ENCODE measurements at places on chromosomes 12 and 14.

DNA sequence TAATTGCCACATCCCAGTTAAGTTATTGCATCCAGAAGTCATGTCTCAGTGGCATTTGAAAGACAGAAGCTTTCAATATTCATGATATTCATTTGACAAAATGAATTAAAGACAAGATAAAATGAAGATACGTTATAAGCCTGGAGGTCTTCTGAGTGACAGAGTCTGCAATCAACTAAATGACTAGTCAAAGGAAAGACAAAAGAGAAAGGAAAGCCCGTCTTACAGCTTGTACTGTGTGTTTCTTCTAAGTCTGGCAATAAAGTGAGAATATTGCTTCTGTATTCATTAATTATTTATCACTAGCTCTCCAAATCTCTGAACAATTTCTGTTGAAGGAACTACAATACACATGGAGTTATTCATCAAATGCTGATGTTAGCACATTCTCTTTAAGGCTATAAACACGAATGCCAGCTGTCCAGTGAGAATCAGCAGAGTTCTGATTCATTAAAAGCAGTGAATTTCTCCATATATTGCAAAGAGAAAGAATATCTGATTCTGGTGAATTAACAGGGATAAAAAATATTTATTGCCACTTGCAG is 70.7 kb downstream of the ATXN7L3B start:
- DNase-seq = no peak

DNA sequence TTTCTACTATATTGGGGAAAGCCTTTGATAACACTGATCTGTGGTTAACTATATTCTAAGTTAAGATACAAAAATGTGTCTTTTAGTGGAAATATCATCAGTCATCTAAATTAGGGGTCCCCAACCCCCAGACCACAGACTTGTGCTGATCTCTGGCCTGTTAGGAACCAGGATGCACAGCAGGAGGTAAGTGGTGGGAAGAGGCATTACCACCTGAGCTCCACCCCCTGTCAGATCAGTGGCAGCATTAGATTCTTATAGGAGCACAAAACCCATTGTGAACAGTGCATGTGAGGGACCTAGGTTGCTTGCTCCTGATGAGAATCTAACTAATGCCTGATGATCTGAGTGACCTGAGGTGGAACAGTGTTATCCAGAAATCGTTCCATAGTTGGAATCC is 28.3 kb upstream of the LIN7A start:
- no peak for DNase-seq

DNA sequence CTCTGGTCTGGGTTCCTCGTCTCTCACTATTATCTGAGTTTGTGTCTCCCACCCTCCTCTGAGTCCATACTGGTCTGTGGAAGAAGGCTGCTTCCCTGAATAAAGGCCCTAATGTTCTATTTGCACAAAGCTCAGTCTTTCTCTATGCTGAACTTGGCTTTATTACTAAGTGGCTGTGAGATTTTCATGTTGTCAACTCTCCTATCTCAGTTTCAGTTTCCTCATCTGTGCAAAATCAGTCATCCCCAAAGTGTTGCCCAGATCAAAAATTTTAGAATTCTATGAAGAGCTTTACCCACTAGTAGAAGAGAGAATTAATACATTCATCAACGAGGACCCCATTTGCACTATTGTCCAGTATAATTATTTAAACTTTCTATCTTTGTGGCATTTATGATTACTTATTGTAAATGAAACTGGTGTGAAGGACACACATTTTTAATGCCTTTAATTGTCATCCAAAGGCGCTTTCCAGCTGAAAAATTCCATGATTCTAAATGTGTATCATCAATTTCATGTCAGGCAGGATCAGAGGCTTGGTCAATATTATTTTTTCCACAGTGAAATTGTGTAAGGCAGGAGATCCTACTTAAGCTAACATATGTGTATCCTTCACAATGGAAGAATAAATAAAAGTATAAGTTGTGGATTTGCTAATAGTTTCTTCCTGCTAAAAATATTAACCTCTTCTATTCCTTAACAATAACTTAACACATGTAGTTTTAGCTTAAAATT is 79.1 kb upstream of the EEA1 start:
- no peak for DNase-seq

DNA sequence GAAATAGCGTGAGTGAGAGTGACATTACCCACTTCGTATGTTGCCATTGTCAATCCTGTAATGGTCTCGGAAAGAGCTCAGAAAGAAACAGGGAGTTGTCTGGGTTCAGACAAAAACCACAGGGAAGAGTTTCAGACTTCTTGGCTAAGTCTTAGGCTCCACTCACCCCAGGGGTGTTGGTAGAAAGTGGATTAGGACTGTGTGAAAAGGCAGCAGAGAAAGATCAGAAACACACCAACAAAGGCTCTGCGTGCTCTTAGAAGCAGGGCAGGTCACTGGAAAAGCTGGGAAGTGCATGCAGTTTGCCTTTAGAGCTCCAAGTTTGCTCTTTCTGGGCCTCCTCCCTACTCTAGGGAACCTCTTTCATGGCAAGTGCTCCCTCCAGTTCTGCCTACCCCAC is 106.1 kb upstream of the PLXNC1 start:
- no peak for DNase-seq

GRCh38 chr14:52026017-52026660 is 36.8 kb downstream of the RTRAF start:
- no peak for DNase-seq

- no peak for DNase-seq
These were observed 40.6 kb upstream of the TAS2R42 start for GRCh38 chr12:11227373-11227772.

- no peak for DNase-seq
These were observed 39.9 kb downstream of the DNAI7 start for GRCh38 chr12:25155022-25155576.

- DNase-seq = no peak
These were observed 125.0 kb upstream of the CCND2 start for GRCh38 chr12:4148418-4149056.

DNA sequence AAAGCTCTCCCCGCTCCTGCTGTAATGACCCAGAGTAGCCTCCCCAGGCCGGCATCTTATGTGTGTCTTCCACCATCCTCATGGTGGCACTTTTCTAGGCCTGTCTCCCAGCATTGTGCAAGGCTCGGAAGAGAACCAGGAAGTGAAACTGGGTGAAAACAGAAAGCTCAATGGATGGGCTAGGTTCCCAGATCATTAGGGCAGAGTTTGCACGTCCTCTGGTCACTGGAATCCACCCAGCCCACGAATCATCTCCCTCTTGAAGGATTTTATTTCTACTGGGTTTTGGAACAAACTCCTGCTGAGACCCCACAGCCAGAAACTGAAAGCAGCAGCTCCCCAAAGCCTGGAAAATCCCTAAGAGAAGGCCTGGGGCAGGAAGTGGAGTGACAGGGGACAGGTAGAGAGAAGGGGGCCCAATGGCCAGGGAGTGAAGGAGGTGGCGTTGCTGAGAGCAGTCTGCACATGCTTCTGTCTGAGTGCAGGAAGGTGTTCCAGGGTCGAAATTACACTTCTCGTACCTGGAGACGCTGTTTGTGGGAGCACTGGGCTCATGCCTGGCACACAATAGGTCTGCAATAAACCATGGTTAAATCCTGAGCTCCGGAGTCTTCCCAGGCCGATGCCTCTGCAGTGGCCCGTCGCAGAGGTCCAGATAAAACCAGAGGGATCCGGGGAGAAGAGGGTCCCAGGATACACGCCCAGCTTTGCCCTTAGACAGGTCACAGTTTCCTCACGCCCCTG is 15.6 kb downstream of the ACVRL1 start:
- DNase-seq = no peak

DNA sequence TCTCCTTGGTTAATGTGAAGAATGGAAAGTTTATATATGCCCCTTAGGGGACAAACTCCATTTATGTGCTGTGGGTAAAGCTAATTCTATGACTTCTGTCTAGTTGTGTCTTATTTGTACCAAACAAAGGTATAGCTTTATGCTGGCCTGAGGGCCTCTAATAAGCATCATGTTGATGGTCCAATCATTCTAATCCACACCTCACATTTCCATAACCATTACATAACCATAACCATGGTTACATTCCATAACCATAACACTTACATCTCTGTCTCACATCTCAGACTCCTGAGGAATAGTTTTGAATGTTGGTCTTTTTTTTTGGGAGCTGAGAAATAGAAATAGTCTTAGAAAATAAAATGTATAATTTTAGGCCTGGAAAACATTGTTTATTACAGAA is 1097.1 kb downstream of the FLRT2 start:
- no peak for DNase-seq

DNA sequence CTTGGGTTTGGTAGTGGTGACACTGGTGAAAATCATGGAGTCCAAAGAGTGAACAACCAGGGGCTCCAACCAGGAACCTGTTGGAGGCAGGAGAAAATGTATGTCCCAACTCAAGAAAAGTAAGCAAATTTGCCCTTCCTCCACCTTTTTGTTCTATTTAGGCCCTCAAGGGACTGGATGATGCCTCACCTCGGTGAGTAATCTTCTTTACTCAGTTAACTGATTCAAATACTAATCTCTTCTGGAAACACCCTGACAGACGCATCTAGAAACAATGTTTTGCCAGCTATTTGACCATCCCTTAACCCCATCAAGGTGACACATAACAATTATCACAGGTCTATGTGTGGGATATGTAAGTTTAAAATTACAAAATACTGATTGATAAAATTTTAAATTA is 272.4 kb upstream of the FOXG1 start:
- no peak for DNase-seq

GRCh38 chr12:125218952-125219351 is 153.7 kb downstream of the AACS start:
- no peak for DNase-seq

DNA sequence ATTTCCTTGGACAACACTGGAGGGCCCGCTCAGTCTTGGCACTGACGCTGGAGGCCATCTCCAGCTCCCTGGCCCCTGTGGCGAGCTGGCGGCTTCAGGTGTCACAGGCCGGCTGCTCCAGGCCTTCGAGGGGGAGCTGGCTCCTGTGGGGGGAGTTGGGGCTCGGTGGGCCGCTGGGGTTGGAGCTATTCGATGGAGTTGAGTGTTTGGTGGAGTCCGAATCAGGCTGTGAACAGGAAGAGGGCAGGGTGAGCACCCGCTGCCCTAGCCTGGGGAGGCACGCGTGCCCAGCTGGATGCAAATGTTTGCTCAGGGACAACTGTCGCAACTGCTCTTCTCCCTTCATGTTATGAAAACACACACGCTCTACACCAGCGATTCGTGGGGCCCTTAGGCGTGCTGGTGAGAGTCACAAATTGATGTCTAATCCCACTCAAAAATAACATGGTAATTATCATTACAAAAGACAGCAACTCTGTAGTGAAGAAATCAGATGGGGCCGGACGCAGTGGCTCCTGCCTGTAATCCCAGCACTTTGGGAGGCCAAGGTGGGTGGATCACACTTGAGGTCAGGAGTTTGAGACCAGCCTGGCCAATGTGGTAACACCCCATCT is 11.3 kb downstream of the AMN start:
- DNase-seq = no peak

GRCh38 chr12:101305226-101305779 is 25.4 kb downstream of the UTP20 start:
- no peak for DNase-seq

GRCh38 chr12:80625051-80625450 is 82.4 kb upstream of the MYF6 start:
- no peak for DNase-seq

DNA sequence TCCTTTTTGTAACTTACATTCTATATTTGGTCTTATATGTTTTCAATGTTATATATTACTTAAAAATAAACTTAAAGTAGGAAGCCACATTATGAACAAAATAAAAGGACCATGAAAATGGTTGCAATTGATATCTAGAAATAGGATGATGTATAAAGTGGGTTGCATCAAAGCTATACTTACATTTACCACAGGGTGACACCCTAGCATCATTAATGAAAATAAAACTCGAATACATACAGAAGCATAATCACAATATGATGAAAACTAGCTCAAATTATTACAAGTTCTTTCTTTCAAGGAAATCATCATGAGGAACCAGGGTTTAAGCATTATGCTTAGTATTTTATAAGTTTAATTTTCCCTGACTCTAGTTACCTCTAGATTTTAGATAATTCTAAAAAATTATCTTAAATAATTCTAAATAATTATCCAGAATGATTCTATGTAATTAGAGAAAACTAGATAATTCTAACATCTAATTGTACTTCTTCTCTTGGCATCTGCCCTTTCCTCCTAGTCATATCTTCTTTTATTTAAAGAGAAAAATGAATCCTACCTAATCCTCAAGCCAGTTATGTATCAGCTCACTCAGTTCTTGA is 31.2 kb downstream of the TAS2R7 start:
- DNase-seq = peak; percentile 6

DNA sequence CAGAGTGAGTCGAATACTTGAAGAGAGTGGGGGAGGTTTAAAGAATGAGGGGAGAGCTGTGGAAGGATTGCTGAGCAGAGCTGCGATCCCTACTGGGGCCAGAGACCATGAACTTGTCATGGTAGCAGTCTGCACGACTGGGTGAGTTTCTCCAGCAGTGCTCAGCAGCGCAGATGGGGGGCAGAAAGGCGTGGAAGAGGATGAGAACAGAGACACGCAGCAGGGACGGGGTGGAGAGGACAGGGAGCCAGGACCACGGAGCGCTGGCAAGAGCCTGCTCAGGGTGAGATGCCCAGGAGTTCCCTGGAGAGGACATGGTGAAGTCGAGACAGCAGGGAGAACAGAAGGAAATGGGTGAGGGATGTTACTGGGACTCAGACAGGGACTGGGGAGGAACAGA is 2.1 kb upstream of the AQP6 start:
- DNase-seq = no peak

GRCh38 chr14:85402569-85403162 is 127.3 kb upstream of the FLRT2 start:
- DNase-seq = peak; percentile 15

GRCh38 chr12:47920913-47921312 is 16.1 kb upstream of the VDR start:
- no peak for DNase-seq

GRCh38 chr12:110741341-110742095 is 1.2 kb downstream of the PPP1CC start:
- no peak for DNase-seq

DNA sequence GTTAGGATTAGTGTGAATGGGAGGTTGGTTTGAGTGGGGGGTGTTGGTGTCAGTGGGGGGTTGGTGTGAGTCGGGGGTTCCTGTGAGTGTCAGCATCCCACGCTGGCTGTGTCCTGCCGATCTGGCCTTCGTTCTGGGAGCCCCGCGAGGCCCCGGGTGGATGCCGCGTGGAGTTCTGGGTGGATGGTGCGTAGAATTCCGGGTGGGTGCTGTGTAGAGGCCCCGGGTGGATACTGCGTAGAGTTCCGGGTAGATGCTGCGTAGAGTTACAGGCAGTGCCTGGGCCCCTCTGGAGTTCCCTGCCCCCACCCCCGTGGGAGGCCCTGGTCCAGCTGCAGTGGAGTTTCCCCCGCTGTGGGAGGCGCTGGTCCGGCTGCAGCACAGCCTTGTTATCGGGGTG is 8.7 kb downstream of the NOC4L start:
- DNase-seq = no peak
